NCI-H1930 (cell line): ENCODE measurements at places on chromosomes 1 and 21.

- DNase-seq, result no peak
Measured at GRCh38 chr1:30506291-30507015, 216.9 kb downstream of the MATN1 start.

GRCh38 chr1:240597153-240597745, 14.7 kb downstream of the GREM2 start:
- no peak for DNase-seq

DNA sequence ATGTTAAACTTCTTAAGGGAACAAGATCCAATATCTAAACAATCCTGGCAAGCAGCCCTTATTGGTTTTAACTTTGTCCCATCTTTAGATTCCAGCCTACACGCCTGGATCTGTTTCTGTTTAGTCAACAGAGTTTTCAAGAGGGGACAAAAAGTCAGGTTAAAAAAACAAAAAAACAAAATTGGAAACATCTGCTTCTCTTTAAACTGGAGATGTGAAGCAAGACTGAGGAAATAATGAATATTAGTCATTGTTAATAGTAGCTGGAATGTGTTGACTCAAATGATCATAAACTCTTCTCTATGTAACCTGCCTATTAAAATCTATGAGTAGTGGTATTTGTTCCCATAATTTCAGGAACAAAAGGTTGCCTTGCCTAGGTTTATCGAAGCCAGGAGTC, 55.0 kb downstream of the NID1 start:
- no peak for DNase-seq

DNA sequence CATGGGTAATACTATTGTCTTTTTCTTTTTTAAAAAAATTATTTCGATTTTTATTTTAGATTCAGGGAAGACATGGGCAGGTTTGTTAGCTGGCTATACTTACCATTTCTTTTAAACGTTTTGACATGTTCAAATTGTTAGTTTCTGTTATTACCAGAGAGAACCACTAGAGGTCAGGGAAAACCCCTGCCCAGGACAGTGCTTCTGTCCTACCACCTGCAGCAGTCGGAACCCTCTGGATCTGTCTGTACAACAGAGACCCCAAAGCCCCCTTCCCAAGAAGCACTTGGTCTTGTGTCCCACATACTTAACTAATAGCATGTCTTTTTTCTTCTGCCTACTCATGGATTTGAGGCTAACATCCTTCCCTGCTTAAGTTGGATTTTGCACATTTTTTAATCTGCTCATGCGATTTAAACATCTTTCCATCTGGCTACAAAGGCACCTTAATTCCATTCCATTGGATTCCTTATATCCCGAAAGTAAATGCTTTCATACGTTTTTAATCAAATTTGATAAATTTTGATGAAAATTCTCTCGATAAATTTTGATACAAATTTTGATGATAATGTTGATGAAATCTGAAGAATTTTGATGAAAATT, 10.0 kb upstream of the C1orf115 start:
- DNase-seq, result peak; percentile 3

GRCh38 chr1:225378880-225379279, 49.0 kb downstream of the LBR start:
- no peak for DNase-seq

GRCh38 chr1:24070821-24071393, 41.0 kb downstream of the MYOM3 start:
- peak; percentile 66 for DNase-seq

- no peak for DNase-seq
Measured at GRCh38 chr1:31995263-31995662, 18.4 kb upstream of the KHDRBS1 start.

DNA sequence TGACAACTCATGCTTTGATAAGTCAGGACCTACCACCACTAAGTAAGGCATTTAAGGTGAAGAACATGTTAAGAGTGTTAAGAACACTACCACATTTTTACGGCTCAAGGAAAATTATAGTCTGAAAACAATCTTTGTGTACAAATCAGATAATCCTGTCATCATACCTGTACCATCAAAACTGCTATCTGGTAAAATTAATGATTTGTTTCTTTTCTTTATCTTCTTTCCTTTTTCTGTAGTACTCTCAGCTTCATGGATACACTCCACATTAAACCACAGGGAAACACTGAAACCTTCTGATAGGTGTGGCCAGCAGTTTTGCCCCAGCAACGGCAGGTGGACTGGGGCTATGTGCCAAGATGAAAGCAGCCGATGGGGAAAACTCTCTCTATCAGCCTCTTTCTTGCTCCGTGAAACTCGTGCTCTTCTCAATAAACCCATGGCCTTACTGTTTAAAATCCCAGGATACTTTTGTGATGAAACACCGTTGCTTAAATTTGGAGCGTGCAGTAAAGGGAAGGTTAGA, 75.1 kb downstream of the LYST start:
- no peak for DNase-seq

GRCh38 chr1:42949312-42950115, 9.2 kb downstream of the SLC2A1 start:
- no peak for DNase-seq

GRCh38 chr1:213737398-213738035, 250.3 kb upstream of the PROX1 start:
- no peak for DNase-seq

DNA sequence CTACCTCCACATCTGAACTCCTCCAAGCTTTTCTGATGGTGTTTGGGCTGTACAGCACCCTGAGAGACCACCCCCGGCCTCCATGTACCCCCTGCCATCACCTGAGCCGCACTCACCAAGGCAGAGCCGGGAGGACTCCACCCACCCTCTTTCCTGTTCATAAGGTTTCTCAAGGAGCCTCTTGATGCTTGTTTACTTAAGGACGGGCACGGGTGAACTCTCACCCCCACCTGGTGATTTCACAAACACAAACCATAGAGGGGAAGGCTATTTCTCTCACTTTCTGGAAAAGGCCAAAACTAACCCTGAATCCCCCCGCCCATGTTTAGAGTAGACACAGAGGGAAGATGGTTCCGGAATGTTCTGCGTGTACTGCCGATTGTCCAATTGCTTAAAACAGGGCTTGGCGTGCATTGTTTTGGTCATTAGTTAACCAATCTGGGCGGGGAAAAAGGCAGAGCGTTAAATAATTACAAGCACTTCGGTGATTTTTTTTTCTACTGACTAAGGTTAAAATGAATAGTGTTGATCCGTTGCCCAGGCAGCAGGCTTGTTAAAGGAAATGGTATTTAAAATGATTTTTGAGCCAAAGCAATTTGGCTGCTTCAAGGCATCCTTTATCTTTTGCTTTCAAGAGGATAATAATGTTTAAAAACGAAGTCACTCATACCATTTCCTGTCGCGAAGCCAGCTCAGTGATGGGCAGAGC, 279.8 kb upstream of the VAMP3 start:
- DNase-seq, result no peak

GRCh38 chr21:36028127-36029069, 31.9 kb downstream of the SETD4 start:
- peak; percentile 64 for DNase-seq

DNA sequence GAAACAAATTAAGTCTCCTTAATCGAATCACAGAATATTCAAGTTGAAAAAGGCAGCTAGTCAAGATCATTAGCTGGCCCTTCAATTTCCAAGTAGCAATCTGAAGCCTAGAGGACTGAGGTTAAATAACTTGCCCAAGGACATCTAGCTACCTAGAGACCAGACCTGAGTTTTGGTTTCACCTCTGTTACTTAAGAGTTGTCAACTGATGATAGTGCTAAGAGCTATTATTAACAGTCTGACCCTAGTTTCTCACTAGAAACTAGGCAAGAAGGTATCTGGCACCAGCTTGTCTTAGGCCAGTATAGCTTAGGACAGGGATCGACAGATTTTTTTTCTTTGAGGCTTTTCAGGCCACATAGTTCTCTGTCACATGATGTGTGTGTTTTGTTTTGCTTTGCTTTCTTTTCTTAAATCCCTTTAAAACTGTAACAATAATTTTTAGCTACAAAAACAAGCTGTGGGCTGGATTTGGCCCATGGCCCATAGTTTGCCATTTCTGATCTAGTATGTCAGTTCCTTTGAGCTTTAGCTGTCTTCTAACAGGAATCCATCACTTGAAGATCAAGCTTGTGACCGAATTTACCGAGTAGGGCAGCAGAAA, 23.2 kb downstream of the TRIM45 start:
- no peak for DNase-seq

- DNase-seq, result no peak
Measured at GRCh38 chr1:242199776-242200458, 201.0 kb upstream of the MAP1LC3C start.

DNA sequence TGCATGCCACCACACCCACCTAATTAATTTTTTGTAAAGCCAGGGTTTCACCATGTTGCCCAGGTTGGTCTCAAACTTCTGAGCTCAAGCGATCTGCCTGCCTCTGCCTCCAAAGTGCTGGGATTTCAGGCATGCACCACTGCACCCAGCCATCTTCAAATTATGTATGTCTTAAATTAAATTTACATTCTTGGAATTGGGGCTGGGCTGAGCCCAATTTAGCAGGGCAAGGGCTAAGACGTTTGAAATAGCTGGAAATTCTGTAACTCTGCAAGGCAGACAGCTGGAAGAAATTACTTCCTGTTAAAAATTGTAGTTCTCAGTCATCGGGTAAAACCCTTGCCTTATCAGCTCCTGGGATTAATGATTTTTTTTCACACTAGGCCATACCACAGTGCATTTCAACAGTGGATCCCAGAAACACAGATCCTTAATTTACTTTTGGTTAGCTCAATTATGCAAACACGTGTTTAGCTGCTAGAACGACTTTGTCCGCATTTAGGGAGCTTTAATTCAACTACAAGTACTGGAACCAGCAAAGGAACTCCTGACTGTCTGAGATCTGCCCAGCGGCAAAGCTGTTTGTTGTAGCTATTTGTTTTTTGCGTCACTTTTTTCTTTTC, 83.3 kb downstream of the OLFML3 start:
- no peak for DNase-seq

DNA sequence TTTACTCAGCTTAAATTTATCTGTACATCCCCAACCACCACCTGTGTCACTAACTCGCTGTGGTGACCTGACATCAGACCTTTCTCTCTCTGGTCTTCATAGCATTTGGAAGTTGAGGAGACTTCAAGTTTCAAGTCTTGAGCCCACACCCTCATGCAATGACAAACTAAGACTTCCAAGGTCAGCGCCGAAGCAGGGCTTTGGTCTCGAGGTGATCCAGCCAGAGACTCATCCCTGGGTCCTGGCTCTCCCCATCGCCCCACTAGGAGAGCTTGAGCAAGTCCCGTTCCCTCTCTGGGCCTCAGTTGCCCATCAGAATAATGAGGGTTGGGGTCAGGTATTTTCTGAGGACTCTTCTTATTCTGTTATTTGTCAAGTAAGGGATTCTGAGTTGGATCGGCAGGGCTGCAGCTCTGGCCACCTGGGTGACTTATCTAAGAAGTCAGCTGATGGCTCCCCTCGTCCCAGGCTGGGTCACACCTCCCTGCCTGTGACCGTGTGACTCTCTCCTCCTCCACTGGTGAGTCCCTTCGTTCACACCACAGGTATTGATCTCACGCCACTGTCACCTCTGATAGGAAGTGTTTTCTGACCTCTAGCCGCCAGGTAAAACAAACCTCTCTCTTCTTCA, 143.7 kb upstream of the RUNX3 start:
- DNase-seq, result no peak

DNA sequence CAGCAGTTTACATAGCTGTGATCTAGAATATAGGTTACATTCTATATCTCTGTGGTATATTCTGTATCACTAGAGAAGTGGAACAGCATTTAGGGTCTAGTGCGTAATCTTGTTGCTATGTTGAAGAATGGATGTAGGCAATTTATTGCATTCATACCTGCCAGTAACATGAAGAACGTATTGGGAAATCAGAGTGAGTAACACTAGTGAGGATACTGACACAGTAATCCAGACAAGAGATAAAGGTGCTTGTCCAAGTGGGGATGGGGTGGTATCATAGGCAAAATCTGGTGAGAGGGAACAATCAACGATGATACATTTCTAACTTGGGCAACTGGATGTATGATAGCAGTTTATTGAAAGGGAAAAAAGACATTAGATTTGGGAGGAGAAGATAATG, 9.8 kb downstream of the PPP2R5A start:
- DNase-seq, result no peak
